Lower lobe of right lung (tissue), 2 donors: ENCODE measurements at places on chromosomes 5 and 9. TPM values are rescaled to one million over a fixed set of nuclear protein-coding genes. Genes with fewer than 3 reads are reported as not detected.
A peak's percentile ranks its signal among the peaks of the same experiment; 100 is the strongest.

The TAF11L5 gene
- total RNA-seq = not detected

The CDX1 gene
- total RNA-seq = not detected

The PTPN3 gene
- 13.4 TPM for total RNA-seq

The CATSPER3 gene
- 0.68 TPM for total RNA-seq

The TMEM8B gene
- 12.6 TPM for total RNA-seq

The NKD2 gene
- total RNA-seq = 24.1 TPM

DNA sequence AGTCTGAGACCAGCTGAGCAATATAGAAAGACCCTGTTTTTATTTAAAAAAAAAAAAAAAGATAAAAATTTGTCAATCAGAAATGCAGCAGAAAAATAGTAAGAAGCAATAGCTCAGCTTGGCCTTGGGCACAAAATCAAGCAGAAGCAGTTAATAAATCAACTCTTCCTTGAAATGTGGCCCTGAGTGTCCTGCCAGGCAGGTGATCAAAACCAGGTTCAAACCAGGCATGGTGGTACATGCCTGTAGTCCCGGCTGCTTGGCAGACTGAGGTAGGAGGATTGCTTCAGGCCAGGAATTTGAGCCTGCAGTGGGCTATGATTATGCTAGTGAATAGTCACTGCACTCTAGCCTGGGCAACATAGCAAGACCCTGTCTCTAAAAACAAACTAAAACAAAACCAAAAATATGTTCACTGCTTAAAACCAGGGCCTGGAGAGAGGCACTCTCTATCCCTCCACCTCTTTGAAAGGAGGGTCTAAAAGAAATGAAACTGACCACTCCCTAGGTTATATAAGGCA is 27.9 kb upstream of the KLF9 start:
- no peaks in the 10 kb centered on the region for H3K27me3 ChIP-seq
- DNase-seq = no peak
- no peak overlapping the region for H3K4me3 ChIP-seq
- peaks cover 26% of the 10 kb centered on the region for H3K4me1 ChIP-seq
- no peaks in the 10 kb centered on the region for H3K36me3 ChIP-seq
- no peak overlapping the region for H3K27ac ChIP-seq

DNA sequence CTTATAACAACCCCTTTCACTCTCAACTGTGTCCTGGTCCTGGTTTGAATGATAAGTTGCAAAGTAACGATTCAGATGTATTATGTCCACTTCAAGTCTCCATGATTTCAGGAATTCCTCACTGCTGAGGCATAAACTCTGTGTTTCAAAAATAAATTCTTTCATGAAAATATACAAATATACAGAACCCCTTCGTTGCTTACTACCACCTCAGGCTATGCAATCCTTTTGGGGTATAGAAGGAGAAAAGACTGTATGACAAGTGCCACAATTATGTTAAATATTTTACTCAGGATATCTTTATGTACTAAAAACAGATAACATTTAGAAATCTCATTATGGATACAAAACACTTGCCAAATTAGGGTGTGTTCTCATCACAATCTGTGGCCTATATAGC is 190.7 kb downstream of the KCTD16 start:
- DNase-seq = no peak
- H3K4me1 ChIP-seq = no peaks in the 10 kb centered on the region
- H3K36me3 ChIP-seq = no peaks in the 10 kb centered on the region
- no peaks in the 10 kb centered on the region for H3K27me3 ChIP-seq
- H3K27ac ChIP-seq = no peak overlapping the region

DNA sequence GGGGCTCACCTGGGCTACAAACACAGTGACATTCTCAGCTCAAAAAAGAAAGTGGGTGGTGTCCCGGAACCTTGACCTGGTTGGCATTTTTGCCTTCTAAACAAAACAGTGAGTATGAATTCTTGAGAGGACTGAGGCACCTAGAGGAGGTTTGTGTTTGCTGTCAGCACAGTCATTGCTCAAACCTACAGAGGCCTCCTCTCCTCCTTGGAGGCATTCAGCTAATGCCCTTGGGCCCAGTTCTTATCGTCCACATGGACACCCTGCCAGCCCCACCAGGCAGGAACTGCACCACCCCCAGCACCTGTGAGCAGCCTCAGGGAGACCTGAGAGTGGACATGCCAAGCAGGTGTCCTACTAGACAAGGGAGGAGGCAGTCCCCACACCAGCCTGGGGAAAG is 156.7 kb downstream of the SYK start:
- peaks cover 23% of the 10 kb centered on the region for H3K27me3 ChIP-seq
- DNase-seq = no peak
- H3K27ac ChIP-seq = no peak overlapping the region
- no peaks in the 10 kb centered on the region for H3K36me3 ChIP-seq
- no peak overlapping the region for H3K4me3 ChIP-seq

- H3K36me3 ChIP-seq = peaks cover 8% of the 10 kb centered on the region
- H3K4me1 ChIP-seq = peaks cover 84% of the 10 kb centered on the region
These were observed 52.2 kb downstream of the C9orf152 start for GRCh38 chr9:110155751-110156150.

- DNase-seq = no peak
- peaks cover 44% of the 10 kb centered on the region for H3K27me3 ChIP-seq
- H3K27ac ChIP-seq = no peak overlapping the region
These were observed 1.4 kb upstream of the CERCAM start for GRCh38 chr9:128419061-128419925.

DNA sequence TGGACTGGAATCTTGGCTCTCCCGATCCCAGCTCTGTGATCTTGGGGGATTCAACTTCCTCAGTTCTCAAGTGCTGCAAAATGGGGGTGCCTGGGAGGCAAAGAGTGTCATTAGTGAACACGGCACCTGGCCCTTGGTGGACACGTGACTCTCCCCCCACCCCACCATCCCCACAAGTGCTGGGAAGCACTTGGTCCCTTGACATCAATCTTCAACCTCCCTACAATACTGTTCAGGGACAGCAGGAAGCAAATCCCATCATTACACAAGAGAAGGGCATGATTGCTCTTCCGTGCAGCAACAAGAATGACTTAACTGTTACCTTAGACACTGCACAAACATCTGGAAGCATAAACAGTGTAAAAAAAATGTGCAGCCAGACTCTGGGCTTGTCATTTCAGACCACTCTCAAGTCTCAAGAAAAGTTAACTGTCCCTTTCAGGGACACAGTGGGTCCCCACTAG is 61.4 kb downstream of the PSMB7 start:
- H3K36me3 ChIP-seq = peaks cover 84% of the 10 kb centered on the region
- H3K4me1 ChIP-seq = no peaks in the 10 kb centered on the region
- H3K4me3 ChIP-seq = no peak overlapping the region
- H3K27ac ChIP-seq = no peak overlapping the region
- DNase-seq = no peak

DNA sequence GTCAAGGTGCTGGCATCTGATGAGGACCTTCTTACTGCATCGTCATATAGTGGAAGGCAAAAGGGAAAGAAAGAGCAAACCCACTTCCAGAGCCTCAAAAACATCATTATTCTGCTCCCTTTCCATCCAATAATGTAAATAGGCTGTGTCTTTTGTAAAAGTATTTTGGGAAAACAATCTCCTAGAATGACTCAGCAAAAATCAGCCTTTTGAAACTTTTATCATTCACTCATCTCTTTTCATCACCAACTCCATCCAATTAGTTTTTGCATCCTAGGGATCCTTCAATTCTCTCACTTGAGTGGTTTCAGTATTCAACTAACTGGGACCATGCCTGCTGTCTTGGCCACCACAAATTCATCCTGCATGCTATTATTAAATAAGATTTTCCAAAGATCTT is 39.8 kb upstream of the TLR4 start:
- H3K4me3 ChIP-seq = no peak overlapping the region
- H3K4me1 ChIP-seq = no peaks in the 10 kb centered on the region
- no peaks in the 10 kb centered on the region for H3K36me3 ChIP-seq
- no peak for DNase-seq
- no peak overlapping the region for H3K27ac ChIP-seq

- no peak overlapping the region for H3K4me3 ChIP-seq
- no peak overlapping the region for H3K27ac ChIP-seq
- peak; percentile 40 for DNase-seq
- no peaks in the 10 kb centered on the region for H3K4me1 ChIP-seq
- H3K27me3 ChIP-seq = no peaks in the 10 kb centered on the region
- no peaks in the 10 kb centered on the region for H3K36me3 ChIP-seq
These were observed 1366.1 kb upstream of the CDH9 start for GRCh38 chr5:28404363-28405071.

DNA sequence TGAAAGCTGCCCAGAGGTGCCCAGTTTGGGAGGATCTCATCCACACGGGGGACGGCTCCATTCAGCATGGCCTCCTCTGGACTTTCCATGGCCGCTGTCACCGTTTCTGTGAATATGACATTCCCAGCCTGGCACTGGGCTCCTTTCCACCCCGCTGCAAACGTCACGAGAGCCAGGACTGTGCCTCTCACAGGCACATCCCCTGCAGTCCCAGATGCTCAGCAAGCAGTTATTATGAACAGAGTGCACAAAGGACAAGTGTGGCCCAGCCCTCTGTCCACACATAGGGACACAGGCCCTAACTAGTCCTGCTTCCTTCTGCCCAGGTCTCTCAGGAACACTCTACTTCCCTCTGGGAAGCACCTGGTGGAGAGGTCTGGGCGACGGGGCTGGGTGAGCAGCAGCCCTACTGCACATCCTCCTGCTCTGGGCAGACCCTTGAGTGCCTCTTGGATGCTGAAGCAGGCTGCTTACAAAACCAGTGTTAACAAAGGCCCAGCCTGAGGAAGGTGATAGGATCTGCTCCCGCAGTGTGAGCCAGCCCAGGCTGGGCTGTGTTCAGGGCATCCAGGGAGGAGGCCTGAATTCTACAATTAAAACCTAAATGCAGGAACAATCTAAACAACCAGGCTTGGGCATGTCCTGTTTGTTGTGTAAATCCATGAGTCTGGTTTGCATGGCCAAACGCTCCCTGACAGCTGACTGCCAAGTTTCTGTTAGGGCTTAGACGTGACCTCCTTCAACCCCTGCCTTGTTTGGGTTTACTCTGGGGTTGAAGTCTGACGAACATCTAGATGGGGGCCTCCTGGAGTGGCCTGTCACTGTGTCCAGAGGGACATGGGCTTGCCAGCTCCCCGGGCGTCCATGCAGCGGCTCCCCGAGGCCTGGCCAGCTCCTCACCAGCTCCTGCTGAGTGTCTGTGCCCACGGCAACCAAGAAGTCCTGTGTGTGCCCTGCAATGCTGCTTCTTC is 269.8 kb downstream of the GADD45G start:
- DNase-seq = peak; percentile 48
- no peaks in the 10 kb centered on the region for H3K36me3 ChIP-seq
- no peaks in the 10 kb centered on the region for H3K27me3 ChIP-seq
- H3K4me1 ChIP-seq = peaks cover 29% of the 10 kb centered on the region

DNA sequence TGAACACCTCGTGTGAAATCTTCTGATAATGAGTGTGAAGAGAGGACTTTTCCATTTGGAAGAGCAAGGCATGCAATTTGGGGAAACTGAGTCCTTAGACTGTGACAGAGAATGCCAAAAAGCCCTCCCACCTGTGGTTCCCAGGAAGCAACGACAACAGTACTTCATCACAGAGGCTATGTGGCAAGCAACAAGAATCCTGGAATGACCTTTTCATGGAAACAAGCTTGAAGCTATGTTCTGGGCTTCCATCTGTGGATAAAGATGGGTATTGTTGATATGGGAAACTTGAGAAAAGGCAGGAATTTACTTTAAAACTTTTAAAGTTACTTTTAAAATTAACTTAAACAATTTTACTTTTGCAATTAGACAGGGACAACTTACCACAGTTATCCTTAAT is 131.2 kb upstream of the ANKH start:
- no peaks in the 10 kb centered on the region for H3K36me3 ChIP-seq
- no peak overlapping the region for H3K4me3 ChIP-seq
